Stimulated activated CD4-positive, alpha-beta T cell treated with anti-CD3 and anti-CD28 coated beads, Interleukin-12 subunit alpha, Interleukin-12 subunit beta, amount 100 ng/mL, for 4 hours (primary cell): ENCODE measurements at places on chromosomes 6 and 20.

DNA sequence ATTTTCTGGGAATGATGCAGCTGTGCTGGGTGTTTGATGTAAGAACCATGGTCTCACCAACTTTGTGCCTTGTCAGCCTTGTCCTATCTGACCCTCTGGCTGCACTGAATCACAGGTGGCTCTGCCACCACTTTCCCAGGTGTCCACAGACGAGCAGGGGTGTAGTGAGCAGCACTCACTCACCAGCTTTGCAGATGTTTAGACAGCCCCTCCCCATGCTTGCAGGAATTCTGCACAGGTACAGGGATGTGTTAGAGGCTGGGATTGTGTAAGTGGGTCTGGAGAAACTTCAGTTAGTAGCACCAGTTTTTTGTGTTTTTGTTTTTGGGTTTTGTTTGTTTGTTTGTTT lies 88.2 kb upstream of the NAA20 start:
- no peak for DNase-seq

GRCh38 chr20:25024171-25024570 lies 31.6 kb upstream of the APMAP start:
- no peak for DNase-seq

GRCh38 chr6:166499350-166500163 lies 86.9 kb downstream of the RAMACL start:
- DNase-seq: no peak

- DNase-seq: no peak
Observed at GRCh38 chr6:4687656-4687988, 88.6 kb upstream of the CDYL start.

DNA sequence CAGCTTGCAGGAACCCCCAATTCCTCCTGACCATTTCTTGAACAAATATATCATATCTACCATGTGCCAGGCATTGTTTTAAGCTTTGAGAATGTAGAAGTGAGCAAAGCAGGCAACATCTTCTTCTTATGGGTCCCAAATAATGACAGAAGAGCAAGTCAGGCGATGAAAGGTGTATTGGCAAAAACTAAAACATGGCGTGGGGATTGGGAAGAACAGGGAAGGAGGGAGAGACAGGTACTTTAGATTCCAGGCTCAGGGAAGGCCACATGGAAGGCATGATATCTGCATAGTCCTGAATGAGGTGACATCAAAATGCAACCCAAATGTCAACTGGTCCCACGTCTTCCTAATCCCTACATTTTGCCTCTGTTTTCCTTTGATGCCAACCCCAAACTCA lies 187.1 kb downstream of the ZNF217 start:
- no peak for DNase-seq

DNA sequence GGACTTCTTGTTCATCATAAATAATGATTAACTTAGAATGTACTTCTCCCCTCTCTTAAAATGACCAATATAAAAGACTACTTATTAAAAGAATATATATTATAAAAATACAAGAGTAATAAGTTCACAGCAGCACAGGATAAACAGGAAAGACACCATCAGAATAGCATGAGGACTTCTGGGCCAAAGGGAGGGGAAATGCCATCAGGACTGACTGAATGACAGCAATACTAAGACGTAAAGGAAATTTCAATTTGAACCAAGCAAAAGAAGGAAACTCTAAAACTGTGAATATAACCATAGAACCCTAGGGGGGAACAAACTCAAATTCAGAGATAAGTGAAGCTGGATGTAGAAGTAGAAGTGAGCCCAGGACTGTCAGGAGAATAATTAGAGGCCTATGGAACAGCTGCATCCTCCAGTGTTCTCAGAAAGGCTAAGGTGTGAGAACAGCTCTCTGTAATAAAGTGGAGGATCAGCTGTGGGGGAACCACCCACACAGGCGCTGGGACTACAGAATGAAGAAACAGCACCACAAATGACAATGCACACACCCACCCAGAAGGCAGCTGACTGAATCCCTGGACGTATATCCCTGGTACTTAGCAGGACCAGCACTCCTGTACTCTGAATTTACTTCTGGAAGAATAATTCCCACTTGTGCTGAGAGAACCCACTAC lies 37.8 kb downstream of the ZHX3 start:
- no peak for DNase-seq

DNA sequence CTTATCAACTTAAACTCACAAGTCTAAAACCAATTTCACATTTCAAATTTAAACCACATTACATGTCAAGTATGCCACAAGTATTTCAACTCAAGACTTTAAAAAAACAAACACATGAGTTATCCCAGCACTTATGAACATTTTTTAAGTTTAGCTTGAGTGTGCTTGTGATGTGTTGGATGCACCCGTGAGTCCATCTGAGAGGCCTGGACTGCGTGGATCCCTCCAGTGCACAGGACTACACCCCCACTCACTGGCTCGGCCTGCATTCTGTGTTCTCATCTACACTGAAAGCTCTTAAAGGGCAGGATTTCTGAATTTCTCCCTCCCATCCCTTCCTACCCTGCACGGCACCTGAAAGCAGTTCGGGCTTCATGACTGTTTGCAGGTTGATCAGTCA lies 128.8 kb upstream of the CD93 start:
- DNase-seq: no peak

DNA sequence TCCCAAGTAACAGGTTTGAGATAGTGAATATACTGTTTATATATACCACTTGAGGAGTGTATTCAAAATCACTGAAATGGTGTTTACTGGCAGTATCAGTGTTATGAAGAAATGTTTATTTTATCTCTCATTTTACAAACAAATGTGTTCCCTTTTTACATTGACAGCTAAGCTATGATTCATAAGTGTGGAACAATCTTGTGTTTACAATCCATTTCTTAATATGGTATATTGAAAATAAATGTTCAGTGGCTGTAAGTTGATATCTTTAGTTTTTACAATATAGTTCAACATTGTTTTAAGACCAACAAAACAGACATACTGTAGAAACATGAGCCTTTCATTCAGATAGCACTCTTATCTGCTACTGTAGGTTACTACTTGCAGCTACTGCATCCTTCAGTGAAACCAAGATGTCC lies 14.3 kb downstream of the PHF3 start:
- no peak for DNase-seq

- DNase-seq: no peak
Observed at GRCh38 chr6:96812077-96812703, 25.1 kb downstream of the GPR63 start.

GRCh38 chr6:53532061-53532797 lies 12.7 kb downstream of the GCLC start:
- DNase-seq: no peak

DNA sequence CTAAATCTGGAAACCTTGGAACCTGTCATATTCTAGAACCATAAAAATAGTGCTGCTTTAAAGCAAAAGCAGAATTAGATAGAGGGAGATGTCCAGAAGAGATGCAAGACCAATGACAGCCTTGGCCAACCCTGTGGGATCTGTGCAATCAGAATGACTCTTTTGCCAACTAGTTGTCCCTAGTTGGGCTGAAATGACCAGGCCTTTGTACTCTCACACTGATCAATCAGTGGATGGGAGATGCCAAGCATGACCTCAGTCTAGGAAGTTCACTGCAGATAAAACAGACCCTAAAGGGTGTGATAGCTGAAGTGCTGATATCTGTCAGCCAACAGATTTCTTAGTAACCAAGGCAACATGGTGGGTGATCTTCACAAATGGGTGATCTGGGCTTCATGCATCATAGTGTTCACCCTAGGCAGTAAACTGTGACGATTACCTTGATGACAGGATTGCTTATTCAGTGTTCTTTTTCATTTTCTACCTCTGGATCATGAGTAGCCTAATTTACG lies 52.1 kb downstream of the BCKDHB start:
- no peak for DNase-seq

GRCh38 chr20:9441948-9442347 lies 72.4 kb upstream of the LAMP5 start:
- no peak for DNase-seq

DNA sequence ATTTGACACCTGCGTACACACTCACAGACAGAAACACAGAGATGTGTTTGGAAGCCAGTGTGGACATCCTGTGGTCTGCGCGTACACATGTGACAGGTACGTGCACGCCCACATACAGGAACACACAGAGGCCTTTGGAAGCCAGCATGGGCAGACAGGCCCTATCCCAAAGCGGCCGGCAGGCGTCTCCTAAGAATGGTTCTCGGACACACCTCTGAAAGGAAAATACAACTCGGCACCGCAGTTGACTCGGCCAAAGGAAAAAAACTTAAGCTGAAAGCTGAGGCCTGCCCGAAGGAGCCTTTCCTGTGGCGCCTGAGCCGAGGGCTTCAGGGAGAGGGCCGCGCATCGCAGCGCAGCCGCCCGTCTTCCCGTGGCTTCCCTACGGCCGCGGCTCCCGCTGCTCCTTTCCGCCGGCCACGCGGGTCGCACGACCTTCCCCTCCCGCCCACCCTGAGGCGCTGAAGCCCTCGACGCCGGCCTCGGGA lies 1.4 kb upstream of the CEP43 start:
- peak; percentile 33 for DNase-seq

DNA sequence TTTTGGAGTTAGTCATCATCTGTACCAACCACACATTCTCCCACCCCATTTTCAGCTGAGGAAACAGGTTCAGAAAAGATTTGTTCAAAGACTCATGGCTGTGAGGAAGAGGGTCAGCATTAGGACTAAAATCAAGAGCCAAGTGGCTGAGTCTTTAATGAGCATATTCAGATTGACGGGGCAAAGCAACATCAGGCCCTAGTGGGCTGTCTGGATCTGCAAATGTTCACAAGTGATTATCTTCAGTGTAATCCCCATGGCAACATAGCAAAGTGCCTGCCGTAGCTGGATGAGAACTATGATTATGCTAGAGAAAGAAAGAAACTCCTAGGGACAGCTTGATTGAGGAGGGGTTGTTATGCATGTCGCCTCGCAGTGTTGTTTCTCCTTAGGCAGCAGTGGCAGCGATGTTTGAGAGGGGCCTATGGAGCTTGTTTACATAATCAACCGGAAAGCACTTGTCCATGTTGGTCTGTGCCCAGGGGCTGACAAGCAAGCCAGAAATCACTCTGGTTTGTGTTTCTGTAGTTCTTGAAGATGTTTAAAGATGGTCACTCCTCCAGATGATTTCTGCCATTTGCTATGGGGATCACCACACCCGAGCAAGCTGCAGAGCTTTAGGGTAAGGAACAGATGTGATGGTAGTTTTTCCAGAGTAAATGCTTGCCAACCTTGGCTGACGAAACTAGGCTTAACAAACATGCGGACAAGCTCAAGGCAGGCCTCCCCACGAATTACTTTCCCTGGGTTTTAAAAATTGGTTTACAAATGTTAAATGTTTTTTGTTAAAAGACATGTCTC lies 124.3 kb upstream of the MLIP start:
- DNase-seq: no peak

- DNase-seq: no peak
Observed at GRCh38 chr6:36362551-36363370, 24.7 kb downstream of the ETV7 start.

DNA sequence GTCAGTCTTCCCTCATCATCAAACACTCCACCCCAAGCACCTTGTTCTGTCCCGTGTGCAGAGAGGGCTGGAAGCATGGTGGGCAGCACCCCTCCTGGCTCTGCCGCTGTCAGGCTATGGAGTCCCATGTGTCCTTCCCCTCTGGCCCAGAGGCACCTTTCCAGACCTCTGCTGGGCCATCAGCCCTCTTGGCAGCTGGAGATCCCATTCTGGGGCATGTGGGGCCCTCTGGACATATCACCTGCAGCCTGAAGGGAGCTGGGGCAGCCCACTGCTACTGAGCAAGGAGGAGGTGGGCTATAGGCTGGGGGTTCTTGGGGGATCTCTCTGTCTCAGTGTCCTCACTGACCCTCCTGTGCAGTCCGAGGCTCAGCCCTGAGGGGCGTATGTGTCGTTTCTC lies 42.2 kb downstream of the SUN5 start:
- DNase-seq: no peak

DNA sequence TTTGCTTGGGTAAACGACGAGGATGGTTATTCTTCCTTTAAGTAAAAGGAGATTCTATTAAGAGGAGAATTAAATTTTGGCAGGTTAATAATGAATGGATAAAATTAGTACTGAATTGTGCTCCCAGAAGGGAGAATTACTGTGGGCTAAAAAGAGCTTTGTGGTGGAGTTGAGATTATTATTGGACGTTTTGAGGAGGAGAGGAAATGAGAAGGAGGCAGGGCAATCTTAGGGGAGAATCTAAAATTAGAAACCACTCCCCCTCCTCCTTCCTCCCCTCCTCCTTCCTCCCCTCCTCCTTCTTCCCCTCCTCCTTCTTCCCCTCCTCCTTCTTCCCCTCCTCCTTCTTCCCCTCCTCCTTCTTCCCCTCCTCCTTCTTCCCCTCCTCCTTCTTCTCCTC lies 331.8 kb downstream of the PRL start:
- DNase-seq: no peak

GRCh38 chr6:104566411-104566810 lies 293.3 kb downstream of the HACE1 start:
- DNase-seq: no peak

GRCh38 chr6:63600136-63600535 lies 27.9 kb downstream of the LOC128125822 start:
- no peak for DNase-seq

DNA sequence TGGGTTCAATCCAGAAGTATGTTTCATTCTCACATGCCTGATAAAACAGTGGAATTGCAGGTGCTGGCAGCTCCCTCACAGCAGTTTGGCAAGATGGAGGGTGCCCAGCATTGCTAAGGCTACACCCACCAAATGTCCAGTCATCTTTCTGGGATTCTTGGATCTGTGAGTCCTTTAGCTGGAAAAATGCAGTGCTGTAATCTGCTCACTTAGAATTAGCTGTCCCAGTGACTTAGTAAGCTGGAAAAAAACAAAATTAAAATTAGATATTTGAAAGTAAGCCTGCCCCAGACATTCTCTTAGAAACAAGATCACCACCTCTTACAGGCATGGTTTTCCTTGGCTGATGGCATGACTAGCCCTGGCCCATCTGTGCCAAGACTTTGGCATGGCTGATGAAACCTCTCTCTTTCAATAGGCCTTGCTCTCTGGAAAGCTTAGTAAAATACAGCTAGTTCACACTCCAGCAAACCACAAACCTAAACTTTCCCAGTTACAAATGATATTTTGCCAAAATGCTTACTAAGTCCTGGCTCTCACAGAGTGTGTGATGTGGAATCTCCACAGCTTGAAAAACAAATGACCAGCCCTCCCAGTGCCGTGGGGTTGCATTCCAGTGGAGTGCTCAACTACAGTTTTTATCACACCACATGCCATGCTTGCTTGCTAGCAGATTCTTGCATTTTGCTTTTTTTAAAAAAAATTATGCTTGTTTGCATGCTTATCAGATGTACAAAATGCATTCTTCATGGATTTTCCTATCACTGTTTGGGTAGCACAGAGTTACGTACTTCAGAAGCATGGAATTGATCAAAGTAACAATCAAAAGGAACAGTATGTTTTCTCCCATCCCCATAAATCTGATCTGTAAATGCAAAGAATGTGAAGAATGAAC lies 261.5 kb downstream of the EYA4 start:
- no peak for DNase-seq

- DNase-seq: no peak
Observed at GRCh38 chr20:38789503-38790199, 15.8 kb upstream of the PPP1R16B start.

DNA sequence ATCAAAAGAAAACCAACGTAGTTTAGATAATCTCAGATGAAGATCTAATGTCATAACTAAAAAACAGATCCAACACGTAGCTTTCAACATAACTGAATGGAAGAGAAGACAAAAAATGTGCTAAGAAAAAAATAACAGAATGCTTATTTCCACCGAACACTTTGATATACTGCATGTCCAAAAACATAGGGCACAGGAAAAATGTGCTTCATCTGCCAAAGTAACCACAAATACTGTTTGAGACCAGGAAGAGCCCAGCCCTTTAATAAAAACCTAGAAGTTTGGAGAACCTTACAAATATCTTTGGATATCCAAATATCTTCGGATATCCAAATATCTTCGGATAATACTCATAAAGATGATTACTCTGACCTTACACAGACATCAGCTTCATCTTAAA lies 19.8 kb downstream of the LAMA4 start:
- no peak for DNase-seq
